ENCODE measurements at places on chromosomes 11 and 22.

GRCh38 chr22:45826520-45826919, 150.4 kb downstream of the WNT7B start:
- no peak for DNase-seq

DNA sequence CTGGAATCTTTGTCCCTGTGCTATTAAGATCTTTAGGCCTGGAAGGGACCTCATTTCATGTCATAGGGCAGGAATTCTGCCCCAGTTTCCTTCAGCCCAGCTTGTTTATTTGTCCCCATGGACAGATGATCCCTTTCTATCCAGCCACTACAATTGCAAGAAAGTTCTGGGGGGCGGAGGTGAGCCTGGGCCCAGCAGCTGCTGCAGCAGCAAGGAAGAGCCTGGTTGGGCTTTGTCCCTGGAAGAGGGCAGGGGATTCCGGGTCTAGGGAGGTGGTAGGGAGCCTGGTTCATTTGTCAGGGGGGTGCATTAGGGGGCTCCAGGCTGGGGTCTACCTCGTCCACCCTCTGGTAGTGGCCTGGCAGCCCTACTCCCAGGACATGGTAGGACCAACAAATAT, 16.4 kb upstream of the CACNA1I start:
- no peak for DNase-seq

DNA sequence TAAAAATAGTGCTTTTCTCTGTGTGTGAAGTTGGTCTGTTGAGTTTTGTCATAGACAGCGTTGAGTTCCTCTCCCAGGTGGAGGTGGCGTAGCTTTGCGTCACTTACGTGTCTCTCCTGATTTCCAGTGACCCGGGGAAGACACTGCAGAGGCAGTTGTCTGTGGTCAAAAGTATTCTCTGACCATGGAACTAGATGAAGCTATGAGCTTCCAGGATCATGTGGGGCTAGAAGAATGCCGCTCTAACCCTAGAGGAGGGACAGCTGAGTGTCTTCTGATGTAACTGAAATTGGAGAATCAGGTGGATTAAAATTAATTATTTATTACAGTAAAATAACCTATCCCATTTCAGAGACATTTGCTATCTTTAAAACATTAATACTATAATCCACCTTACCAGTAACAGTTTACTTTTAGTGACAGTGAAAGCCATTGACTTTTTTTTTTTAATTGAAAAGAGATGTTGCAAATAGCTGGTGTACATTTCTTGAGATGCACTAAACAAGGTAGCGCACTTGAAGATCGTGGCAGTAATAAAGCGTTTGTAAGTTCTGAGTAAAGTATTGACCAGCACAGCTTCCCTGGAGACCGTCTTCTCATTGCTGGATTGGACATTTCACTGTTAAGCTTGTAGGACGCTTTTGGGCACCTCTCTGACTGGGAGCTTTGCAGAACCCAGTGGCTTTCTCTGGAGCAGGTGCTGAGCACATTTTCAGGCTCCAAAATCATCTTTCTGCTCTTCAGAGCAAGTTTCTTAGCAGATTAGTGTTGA, 9.7 kb downstream of the CAT start:
- no peak for DNase-seq

- no peak for DNase-seq
Measured at GRCh38 chr11:103696123-103696522, 340.3 kb upstream of the DDI1 start.

DNA sequence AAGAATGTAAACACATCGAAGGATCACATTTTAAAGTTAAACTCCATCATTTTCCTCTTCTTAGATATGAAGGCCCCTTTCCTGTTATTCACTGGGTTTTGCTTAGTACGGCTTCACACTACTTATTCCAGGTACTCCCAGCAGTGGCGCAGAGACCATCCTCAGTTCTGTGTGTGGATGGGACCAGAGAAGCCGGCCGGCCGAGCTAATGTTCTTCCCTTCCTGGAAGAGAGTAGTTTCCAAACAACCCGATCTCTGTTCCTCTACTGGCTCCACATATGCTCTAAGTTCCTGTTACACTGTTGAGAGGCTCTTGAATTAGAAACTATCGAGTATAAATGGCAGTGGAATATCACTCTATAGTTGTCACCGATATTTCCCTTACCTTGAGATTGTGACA, 684 bp upstream of the NFRKB start:
- DNase-seq: no peak

DNA sequence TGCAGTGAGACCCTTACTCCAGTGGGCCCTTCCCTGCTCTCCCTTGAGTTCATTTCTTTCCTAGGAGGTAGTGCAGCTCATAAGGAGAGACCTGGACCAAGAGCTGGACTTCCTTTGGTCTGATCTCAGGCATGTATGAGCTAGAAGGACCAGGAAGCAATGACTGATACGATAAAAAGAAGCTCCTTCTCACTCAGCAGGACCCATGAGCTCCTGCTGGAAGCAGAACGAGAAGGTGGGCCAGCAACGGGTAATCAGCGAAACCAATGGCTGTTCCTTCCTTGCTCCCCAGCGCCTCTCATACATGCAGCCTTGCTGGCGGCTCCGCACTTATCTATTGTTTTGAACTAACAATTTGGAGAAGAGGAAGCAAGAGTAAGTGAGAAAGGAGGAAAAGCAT, 56.8 kb downstream of the RPUSD4 start:
- peak; percentile 58 for DNase-seq

GRCh38 chr11:128621601-128622501, 34.5 kb upstream of the ETS1 start:
- peak; percentile 47 for DNase-seq

DNA sequence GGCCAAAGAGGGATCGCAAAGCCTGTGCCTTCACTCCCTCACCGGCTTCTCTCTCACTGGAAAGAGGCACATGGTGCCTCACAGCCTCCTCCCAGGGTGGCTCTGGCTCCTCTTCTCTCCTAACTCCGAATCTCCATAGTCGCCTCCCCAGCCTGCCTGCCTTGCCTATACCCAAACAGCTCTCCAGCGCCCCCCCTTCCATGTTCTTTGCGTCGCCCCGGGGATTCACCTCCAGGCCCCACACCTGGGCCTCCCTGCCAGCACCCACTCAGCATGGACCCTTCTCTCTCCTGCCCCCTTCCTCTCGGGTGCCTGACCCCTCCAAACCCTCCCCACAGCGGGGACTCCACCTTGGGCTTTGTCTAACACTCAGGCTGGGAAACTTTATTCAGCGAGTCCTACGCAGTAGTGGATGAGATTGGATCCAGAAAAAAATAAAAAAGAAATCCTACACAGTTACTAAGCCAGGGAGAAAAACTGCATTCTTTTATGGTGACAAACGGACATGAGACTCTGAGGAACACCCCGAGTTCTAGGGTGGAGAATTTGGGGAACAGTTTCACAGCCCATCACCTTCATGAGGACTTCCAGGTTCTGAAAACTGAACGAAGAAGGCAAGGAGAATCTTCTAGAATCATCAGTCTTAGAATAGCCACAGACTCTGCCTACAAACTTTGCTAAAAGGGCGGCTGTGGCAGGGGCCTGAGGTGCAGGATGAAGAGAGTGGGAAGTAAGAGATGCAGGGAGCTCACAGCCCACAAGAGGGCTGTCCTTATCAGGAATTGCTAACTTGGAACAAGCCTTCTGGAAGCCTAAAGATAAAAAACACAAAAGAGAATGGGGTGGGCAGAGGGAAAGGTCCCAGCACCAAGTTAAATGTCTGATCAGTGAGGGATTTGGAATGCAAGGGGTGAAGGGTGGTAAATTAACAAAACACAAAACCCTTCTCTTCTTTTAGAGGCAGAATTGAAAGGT, 5.3 kb downstream of the PPM1F start:
- peak; percentile 49 for DNase-seq

DNA sequence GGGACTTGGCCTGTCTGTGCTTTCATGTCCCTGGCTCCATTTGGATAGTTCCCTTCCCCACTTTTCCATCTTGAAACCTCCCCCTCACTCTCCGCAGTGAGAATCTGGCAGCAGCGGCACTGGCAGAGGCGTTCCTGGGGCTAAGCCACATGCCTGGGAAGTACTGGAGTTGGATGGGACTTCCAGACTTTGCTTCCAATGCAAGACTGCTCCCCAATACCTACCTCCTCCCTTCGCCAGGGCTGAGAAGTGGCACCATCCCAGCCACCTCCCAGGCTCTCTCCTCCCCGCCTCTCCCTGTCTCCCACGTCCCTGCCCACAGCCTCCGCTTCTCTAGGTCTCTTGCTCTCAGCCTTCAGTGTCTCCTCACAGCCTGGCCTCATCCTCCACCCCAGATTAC, 16.6 kb downstream of the TST start:
- DNase-seq: no peak
